AML-193 (cell line): ENCODE measurements at places on chromosomes 7 and 10.

GRCh38 chr7:82677493-82677892 lies 233.9 kb upstream of the CACNA2D1 start:
- no peak for DNase-seq

DNA sequence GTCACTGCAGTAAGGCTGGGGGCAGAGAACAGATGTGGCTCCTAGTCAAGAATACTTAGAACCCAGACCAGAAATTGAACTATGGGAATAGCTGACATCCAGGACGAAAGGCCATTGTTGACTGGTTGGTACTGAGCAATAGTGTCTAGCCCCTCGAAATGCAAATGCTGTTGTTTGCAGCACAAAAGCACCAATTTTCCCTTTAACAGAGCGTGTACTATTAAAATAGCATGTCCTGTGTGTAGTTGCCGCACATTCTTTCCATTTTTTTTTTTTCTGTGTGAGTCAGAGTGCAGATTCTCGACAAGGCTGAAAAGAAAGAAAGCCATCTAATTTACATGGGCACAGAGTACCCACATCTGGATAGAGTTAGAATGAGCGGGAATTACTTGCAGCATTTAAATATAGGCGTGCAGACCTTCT lies 302.4 kb downstream of the PTEN start:
- DNase-seq = no peak

DNA sequence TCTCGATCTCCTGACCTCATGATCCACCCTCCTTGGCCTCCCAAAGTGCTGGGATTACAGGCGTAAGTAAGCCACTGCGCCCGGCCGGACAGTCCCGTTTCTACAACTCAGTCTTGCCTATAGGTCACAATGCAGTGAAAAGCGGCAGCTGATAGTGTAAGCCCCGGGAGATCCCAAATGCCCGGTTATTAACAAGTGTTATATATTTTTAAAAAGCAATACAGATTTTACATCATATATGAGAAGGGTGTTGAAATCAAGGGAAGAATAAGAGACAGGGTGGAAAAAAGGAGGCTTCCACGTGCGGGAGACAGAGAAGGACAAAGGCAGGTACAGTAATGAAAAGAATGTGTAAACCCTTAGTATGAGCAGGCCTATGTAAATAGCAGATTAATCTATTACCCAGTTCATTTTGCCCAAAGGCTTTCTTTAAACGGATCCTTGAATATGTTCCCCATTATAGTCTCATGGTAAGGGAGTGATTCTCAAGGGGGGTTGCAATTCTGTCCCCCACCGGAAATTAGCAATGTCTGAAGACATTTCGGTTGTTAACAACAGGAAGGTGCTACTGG lies 170.8 kb downstream of the PDE1C start:
- DNase-seq = no peak

- no peak for DNase-seq
Observed at GRCh38 chr10:29648983-29649268, 14.2 kb upstream of the SVIL start.

GRCh38 chr10:114751856-114752255 lies 69.7 kb upstream of the FHIP2A start:
- DNase-seq = no peak

GRCh38 chr7:140525743-140526142 lies 46.4 kb upstream of the MKRN1 start:
- no peak for DNase-seq

DNA sequence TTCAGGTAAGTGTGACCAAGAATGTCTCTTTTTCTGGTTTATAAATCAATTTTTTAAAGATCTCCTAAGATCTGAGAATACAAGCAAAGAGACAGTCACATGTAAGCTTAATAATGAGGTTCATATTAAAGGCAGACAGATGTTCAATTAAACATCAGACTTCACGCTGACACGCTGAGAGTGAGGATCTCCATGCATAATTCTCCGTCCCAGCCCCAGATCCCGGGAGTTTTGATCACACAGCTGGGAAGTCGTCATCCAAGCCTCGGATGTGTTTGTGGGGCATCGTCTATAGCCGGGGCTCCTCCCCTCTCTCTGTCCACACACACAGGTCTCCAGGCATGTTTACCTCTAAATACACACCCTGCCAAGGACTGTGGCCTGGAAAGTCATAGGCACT lies 223.2 kb downstream of the PTPRN2 start:
- no peak for DNase-seq

- no peak for DNase-seq
Observed at GRCh38 chr10:86723009-86723408, 33.4 kb upstream of the BMPR1A start.

DNA sequence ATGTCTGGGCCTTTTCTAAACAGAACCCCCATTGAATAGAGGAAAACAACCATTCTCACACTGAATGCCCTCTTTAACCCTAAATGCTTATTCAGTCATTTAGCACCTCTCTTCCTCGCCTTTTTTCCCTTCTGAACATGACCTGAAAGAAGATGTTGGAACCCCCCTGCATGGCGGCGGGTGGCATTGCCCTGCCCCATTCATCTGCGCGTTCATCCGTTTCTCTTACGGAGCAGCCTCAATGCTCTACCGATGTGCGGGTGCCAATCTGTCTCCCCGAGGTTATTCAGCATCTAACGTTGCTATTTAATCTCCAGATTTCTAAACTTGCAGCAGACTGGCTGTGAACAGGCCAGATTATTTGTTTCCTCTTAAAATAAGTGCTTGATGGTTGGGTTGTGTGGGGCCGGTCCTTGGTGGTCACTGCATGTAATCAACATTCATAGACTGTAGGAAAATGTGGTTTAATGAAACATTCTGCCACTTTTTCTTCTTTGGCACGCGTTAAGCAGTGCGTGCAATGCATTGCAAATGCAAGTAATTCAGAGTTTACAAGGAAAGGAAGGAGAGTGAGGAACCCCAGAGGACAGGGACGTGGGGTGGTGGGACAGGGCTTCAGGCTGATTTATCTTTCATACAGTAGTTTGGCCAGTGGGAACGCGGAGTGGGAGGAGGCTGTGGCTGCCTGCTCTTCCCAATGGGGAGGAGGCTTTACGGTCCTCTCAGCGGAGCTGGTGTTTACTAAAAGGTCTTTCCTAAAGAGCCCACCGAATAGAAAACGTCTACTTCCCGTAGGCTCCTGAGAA lies 286.7 kb downstream of the DPP6 start:
- DNase-seq = no peak

- DNase-seq = no peak
Observed at GRCh38 chr7:132390705-132391104, 185.6 kb downstream of the PLXNA4 start.

DNA sequence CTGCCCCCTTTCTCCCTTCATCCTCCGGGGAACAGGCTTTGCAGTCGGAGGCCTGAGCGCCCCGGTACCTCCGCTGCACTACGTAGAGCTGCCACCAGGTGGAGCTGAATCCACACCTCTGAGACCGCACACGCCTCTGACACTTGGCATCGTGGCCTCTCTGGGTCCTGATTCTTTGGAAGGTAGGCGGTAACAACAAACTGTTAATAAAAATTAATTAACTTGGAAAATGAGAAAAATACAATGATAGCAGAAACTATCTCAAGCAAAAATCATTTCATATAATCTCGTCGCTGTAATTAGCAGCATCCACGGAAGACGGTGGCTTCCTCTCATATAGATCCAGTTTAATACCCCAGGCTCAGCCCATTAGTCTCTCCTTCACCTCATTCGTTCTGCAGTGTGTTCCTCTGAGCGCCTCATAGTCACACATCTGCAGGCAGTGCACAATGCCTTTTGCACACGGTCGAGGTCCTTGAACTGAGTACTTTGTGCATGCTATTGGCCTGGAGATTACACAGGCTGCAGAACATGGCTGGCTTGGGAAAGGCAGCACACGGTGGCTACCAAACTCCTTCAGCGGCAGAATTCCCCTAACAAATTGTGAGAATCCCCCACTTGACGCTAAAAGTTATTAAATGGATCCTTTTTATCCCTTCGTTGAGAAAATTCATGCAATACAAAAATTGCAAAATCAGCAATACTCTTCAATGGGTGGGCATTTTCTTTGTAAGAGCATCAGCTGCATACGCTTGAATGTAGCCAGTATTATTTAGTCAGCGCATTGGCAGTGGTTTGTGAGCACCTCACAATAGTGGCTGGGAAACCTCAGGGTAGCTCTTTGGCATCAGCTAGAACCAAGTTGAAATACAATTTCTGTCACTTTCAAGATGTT lies 18.7 kb downstream of the OR9A2 start:
- peak; percentile 48 for DNase-seq

GRCh38 chr7:8699875-8700624 lies 266.6 kb downstream of the NXPH1 start:
- no peak for DNase-seq

DNA sequence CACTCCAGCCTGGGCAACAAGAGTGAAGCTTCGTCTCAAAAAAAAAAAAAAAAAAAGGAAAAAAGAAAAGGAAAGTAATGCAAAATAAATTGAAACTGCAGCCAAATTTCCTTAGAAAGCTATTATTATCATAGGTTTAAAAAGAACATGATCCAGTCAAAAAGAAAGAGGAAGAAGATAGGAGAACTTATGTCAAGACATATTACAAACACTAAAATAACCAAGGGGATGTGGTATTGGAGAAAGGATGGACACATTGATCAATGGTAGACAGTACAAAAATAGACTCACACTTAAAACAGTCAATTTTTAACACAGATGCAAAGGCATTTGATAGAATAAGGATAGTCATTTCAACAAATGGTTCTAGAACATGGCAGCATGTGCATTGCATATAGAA lies 27.3 kb upstream of the PFKP start:
- DNase-seq = no peak

DNA sequence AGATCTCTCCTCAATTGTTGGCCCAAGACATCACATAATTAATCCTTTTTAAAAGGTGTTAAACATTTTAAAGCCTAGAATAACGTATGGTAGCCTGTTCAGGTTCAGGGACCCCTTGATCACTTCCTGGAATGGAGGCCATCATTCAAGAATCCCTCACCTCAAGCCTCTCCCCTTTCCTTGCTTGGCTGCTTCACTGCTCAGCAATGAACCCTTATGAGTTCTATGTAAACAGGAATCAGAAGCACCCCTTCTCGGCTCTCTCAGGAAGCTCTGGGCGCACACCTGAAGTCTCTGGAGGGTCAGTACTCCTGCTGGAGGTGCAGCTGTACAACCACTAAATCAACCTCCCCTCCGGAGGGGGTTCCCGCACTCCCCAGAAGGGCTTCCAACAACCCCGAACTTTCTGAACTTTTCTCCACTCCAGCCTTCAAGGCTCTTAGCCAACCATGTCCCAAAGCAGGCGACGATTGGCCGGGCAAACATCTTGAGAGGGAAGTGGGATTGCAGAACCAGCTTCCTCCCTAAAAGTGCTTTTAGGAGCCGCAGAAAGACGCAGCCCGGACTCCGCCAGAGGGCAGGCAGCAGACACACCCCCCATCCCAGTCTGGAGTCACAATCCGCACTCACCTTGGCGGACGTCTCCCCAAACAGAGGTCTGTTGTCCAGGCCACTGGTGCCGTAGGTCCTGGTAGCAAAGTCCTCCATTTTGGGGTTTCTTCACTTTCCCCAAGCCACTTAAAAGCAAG lies 562 bp downstream of the TMEM243 start:
- DNase-seq = peak; percentile 65

DNA sequence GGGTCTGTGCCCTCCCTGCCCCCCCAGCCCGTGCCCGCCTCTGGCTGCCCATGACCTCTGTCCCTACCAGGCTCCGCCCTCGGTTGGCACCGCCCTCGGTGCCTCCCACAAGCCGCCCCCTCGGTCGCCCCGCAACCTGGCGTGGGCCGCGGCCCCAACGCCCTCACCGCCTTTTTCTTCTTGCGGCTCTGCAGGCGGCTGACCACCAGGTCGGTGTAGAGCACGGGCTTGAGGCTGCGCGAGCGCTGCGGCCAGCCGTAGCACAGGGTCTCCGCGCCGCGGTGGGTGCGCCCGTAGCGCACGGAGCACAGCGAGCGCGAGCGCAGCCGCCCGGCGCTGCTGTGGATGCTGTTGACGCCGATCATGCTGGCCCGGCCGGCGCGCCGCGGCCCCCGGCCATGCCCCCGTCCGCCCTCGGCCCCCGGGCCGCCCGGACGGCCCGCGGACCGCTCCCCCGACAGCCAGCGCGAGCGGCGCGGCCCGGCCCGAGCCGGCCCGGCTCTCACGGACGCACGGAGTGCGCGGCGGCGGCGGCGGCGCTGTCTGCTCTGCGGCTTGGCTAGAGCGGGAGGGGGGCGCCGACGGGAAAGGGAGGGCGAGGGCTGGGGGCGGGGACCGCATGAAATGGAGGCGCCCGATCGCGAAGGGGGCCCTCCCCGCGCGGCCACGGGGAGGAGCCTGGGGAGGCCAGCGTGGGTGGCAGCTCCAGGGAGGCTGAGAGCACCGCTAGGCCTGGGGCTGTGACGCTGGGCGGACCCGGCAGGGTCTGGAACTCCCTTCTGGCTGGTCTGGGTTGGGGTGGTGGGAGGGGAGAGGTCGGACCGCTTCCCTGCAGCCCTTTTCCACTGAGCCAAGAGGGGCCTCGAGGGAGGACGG lies 9.6 kb downstream of the PSD start:
- no peak for DNase-seq

DNA sequence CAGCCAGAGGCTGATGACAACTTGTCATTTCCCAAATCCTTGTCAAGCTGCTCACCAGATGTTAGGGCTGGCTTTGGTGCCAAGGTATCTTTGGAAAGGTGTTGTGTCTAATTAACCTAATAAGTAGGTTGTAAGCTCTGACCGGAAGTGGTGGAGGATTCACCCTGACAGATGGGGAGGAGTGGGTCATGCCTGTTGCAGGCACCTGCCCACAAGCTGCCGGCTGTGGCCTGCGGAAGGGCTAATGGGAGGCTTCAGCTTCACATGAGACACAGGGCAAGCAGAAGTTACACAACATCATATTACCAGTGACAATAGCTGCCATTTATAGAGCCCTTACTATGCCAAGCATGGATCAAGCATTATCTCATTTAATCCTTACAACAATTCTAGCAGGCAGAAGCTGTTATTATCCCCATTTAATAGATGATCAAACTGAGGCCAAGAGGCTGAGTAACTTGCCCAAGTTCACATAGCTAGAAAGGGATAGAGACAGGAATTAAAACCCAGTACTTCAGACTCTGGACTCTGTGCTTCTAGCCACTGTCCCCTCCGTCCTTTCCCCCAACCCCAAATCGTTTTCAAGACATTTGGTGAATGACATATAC lies 63.1 kb upstream of the DUSP5 start:
- DNase-seq = no peak

DNA sequence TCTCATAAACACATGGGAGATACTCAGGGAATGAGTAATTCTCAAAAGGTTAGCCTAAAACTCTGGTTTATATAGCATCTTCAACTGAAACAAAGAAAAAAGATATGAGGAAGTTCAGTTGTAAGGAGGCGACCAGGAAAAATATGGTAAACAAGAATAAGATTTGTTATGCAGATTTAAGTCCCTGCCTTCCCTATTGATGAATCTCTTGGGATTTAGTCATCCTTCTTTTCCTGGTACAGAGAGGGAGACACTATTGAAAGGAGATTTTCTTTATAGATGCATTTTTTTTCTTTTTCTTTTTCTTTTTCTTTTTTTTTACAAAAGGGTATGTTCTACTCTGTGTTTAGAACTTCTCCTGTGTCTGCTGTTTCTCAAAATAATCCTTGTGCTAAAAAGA lies 557.5 kb downstream of the DNAJB9 start:
- no peak for DNase-seq

GRCh38 chr7:36153571-36154097 lies 580 bp downstream of the EEPD1 start:
- no peak for DNase-seq

GRCh38 chr7:2093843-2094220 lies 138.9 kb downstream of the MAD1L1 start:
- DNase-seq = no peak

- no peak for DNase-seq
Observed at GRCh38 chr10:125871338-125871737, 9.8 kb downstream of the DHX32 start.

- no peak for DNase-seq
Observed at GRCh38 chr7:28677668-28678067, 265.4 kb downstream of the CREB5 start.
